Mesenteric fat pad (tissue), 1 donor: ENCODE measurements at places on chromosomes 1 and 21.

- DNase-seq: no peak
Measured at GRCh38 chr1:201517631-201518030, 10.7 kb upstream of the CSRP1 start.

DNA sequence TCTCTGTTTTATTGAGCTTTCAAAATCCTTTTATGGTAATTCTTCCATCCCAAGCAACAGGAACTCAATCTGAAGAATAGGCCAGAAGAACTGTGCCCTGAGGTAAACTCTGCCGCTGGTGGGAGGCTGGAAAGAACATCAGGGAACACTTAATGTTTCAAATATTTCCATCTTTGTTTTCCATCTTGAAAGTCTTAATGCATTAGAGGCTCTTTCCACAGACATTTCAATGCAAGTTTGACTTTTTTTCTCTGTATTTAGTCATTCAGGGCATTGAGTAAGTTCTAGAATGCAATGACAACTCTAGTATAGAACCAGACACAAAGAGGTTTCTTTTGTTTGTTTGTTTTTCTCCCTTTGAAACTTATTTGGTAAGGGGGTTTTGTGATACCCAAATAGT, 61.5 kb downstream of the KIAA0040 start:
- DNase-seq: no peak

- no peak for DNase-seq
Measured at GRCh38 chr1:68120136-68120791, 69.8 kb upstream of the DIRAS3 start.

DNA sequence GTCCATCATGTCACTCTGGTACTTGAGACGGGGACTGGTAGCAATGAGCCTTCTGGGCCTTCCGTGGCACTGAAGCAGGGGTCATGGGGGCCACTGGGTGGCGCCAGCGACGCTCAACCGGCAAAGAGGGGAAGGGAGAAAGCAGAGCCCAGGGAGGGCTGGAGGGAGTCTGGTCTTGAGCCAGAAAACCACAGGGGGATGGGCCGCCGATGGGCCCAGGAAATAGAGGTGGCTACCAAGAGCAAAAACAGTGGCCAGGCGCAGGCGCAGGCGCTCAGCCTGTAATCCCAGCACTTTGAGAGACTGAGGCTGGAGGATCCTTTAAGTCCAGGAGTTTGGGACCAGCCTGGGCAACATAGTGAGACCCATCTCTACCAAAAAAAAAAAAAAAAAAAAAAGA, 21.8 kb downstream of the EXOC8 start:
- no peak for DNase-seq

DNA sequence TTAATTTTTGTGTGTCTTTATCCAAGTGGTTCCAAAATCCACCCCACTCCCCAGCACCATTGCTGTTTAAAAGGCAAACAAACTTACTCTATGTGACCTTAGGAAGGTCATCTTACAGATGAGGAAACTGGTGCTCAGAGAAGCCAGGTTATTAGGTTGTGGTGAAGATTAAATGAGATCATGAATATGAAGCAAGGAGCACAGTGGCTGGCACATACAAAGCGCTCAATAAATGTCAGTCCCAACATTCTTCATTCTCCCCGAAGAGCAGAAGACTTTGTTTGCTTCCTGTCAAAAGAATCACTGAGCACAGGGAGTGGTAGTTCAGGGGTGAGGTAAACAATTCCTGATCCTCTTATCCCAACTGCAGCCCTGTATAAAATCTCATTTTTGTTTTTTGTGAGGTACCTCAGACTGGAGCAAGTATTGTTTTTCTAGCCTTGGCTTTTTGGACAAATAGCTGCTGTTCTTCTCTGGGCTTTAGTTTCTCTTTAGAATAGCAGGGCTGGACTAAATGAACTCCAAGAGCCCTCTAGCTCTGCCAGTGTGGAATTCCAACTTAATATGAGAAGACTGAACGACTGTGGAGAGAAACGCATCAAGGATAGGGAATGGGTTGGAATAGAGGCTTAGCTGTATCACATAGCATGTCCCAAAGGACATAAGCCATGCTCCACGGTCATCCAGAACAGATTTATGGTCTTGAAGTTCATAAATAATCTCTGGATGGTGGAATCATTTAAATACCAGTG, 455.3 kb upstream of the USP24 start:
- DNase-seq: no peak

DNA sequence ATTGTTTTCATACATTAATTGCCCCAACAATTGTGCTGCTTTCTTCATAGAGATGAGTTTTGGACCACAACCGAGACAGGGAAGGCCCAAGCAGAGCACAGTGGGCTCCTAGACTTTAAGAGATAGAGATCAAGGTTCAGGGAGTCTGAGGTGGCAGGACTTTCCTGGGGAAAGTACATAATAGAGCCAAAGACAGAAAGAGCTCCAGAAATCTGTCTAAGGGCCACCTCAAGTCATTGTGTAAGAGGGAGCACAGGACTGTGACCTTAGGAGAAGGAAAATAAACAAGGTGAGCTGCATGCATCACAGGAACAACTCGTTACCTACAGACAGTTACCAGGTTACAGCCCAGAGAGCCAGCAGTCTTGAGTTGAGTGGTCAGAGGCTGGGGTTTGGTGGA, 41.3 kb upstream of the CR2 start:
- DNase-seq: no peak
